ENCODE measurements at places on chromosomes 1 and 21.

GRCh38 chr1:245409341-245410195 lies 254.8 kb downstream of the KIF26B start:
- DNase-seq: no peak

- DNase-seq: no peak
These were observed 161.5 kb downstream of the HFM1 start for GRCh38 chr1:91243171-91243570.

GRCh38 chr1:143735764-143736461 lies 235.9 kb downstream of the FAM72C start:
- no peak for DNase-seq

DNA sequence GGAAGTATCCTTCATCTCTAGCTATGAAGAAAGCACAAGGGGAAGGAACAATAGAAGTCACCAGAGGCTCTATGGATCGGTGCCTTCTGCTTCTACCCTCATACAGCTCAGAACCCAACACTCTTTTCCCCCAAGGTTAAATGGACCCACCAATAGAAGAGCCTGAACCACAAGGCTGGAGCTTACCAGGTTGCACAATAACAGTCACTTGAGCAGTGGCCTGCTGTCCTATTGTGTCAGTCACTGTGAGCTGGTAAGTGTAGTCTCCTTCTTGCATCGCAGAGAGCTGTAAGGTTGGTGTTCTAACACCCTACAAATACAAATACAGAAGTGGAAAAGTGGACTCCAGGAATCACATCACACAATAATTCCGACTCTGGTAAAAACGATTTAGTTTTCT lies 103.0 kb downstream of the KIAA0319L start:
- peak; percentile 86 for DNase-seq

GRCh38 chr1:247386687-247387086 lies 29.3 kb upstream of the NLRP3 start:
- peak; percentile 73 for DNase-seq

DNA sequence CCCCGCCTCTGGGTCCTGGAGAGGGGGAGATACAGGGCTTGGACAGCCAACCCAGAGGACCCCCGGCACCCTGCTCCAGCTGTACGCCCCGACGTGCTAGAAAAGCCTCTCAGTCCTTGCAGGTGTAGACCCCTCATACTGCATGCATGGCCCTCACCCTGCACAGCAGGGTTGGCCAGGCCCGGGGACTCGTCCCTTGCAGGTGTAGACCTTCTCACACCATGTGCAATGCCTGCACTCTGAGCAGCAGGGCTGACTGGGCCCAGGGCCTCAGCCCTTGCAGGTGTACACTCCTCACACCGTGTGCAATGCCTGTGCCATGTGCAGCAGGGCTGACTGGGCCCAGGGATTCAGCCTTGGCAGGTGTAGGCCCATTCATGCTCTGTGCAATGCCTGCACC lies 26.8 kb downstream of the WNT9A start:
- DNase-seq: no peak

- DNase-seq: no peak
These were observed 363.8 kb downstream of the PTPRC start for GRCh38 chr1:199002661-199003060.

DNA sequence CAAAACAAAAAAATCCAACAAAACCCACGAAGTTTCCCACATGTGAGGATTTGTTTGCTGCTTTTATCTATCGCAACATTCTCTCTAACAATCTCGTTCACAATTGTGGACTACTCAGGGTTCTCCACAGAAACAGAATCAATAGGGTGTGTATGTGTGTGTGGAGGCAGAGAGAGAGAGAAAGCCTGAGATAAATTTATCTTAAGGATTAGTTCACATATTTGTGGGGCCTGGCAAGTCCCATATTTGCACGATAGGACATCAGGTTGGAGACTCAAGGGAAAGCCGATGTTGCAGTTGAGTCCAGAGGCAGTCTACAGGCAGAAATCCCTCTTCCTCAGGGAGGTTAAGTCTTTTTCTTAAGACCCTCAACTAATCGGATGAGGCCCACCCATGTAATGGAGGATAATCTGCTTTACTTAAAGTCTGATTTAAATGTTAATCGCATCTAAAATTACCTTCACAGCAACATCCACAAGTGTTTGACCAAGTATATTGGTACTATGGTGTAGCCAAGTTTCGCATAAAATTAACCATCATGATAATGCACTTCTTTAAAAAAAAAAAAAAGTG lies 31.7 kb downstream of the ADAMTS1 start:
- no peak for DNase-seq

GRCh38 chr1:225977937-225978748 lies 21.0 kb downstream of the SDE2 start:
- DNase-seq: no peak

- no peak for DNase-seq
These were observed 64.5 kb downstream of the HUNK start for GRCh38 chr21:31937303-31937702.

GRCh38 chr1:7218210-7218832 lies 433.1 kb downstream of the CAMTA1 start:
- peak; percentile 8 for DNase-seq

GRCh38 chr1:151815716-151816327 lies 10.6 kb upstream of the LINGO4 start:
- DNase-seq: no peak

GRCh38 chr1:199522936-199523335 lies 504.6 kb upstream of the NR5A2 start:
- DNase-seq: no peak

- DNase-seq: no peak
These were observed 102.5 kb downstream of the LYPLAL1 start for GRCh38 chr1:219276049-219276738.

DNA sequence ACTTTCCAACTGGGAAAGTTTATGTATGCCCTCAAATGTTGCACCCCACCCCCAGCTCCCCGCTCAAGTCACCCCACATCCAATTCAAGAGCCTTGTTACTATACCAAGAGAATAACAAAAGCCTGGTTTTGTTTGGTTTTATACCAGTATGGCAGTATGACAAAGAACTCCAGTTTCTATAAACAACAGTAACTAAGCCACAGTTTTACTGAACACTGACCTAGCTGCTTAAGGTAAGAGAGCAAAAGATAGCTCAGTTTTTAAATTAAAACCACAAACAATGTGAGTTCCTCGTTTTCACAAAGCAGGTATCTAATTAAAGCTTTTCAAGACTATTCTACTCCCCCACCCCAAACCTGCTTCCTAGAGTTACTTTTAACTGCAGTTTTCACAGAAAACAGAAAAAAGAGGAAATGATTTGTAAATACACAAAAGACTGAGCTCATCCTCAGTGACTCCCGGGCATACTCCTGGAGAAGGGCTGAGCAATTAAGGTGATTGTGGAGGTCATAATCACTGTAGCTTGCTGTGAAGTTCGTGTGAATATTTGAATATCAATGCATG lies 59.3 kb upstream of the LHX8 start:
- no peak for DNase-seq

DNA sequence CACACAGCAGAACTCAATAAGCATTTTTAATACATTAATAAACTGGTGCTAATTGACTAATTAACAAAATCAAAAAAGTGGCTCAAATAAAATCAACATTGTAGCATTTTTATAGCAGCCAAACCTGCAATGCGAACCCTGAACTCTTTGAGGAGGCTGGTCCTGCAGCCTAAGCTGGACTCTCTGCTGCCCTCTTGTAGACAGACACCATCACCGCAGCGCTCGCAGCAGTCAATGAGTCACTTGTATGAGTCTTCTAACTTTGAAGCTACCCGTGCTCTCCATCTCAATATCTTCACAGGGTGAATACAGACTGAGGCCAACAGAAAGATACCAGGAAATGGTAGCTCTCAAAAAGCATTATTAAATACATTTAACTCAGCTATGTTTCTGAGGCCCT lies 9.7 kb upstream of the KRTAP7-1 start:
- DNase-seq: no peak

DNA sequence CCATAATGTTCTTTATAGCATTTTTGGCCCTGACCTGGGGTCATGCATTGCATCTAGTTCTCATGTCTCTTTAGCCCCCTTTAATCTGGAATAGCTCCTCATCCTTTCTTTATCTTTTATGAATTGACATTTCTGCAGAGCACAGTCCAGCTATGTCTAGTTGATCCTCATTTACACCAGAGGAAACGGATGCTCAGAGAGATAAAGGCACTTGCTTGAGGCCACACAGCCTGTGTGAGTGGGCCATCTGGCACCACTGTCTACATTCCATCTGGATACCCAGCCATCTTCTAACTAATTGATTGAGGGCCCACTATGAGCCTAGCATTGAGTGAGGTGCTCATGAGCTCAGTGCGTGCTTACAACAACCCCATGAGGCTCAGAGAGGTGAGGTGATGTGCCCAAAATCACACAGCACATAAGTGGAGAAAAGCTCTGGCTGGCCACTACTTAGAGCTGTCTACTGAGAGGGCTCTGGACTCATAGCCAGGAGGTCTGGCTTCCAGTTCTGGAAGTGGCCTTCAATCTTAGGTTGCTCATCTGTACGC lies 3.5 kb downstream of the HPCA start:
- DNase-seq: no peak

- no peak for DNase-seq
These were observed 77.7 kb upstream of the C1orf87 start for GRCh38 chr1:60151311-60151710.

DNA sequence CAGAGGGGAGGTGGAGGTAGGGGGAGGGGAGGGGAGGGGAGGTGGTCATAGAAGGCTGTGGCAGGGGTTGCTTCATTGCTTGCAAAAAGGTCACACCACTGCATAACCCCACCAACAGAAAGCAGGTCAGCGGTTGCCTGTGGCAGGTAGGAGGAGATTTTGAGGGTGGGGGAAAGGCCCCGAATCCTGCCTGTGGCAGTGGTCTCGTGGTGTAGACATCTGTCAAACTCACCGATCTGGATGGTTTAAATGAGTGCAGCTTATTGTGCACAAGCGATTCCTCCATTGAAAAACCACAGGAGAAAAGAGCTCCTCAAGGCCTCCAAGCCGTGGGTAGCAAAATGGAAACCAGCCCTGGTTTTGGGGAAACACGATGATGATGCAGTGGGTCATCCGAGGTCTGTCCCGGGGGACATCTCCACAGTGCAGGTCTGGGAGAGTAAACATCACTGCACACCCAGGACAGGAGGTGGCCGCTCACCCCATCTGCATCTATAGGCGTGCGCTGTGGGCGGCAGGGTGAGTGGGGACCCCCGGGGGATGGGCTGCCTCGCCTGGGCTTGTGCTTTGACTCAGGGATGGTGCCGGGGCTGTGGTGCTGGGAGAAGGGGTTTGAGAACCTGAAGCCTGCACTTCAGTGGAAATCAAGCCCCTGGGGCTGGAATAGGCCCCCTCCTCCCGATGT lies 112.3 kb downstream of the CRYAA start:
- DNase-seq: no peak
